Stimulated activated CD4-positive, alpha-beta T cell treated with anti-CD3 and anti-CD28 coated beads, Interleukin-2, amount 100 ng/mL, for 24 hours (primary cell): ENCODE measurements at places on chromosomes 5 and 9.

DNA sequence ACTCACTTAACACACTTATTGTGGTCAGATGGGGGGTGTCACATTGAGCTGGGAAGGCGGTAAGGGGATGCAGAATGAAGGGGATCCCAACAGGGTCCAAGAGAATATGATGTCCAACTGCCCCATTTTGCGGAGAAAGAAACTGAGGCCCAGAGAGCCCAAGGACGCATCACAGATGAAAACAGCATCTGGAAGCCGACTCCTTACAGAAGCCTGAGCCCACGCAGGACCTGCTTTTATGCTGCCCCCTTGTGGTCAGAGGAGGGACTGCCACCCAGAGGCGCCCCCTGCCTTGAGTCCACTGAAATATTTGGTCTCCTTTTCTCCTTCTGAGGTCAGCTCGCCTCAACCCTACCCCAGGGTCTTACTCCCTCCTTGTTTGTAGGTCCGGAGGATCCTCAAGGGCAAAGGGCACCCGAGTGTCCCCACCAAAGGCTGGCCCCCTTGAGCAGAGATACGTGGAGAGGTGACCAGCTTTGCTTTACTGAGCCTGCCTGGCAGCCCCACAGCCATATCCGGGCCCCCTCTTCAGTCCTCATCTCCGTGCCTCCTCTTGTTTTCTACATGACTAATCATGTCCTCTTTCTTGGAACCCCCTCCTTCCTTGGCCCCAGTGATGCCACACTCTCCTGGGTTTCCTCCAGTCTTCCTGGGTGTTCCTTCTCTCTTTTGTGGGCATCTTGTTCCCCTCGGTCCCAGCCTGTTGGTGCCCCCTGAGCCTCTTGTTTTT is 30.0 kb upstream of the TTLL11 start:
- DNase-seq = peak; percentile 81

GRCh38 chr5:78050888-78051287 is 243.6 kb downstream of the AP3B1 start:
- no peak for DNase-seq

DNA sequence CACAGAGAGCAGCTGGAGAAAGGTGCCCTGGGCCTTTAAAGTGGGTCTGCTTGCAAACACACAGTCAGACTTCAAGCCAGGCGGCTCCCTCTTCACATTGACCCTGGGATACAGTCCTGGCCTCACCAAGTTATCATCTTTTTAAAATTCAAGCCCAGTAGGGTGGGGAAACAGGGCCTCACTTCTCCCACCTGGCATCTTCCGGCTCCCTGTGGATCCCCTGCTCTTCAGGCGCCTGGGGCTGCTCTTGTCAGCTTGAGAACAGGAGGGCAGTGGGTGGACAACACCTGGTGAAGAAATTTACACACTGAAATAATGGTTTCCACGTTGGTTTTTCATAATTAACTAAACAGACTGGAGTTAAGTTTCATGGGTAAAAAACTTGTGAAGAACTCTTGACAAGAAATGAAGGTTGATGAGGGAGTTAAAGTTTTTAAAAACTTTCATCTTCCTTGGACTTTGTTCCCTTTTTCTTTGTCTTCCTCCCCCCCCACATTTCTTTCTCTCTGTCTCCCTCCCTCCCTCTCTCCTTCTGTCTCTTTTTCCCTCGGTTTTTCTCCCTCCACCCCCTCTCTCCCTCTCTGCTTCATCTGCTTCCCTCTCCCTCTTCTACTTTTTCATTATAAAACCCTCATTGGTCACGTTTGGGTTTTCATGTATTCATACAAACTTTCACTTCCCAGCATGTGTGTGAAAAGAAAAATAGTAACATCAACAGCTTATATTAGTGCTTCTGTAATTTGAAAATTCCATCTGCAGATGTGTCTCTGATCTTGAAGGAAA is 219.6 kb downstream of the DMRT2 start:
- no peak for DNase-seq

DNA sequence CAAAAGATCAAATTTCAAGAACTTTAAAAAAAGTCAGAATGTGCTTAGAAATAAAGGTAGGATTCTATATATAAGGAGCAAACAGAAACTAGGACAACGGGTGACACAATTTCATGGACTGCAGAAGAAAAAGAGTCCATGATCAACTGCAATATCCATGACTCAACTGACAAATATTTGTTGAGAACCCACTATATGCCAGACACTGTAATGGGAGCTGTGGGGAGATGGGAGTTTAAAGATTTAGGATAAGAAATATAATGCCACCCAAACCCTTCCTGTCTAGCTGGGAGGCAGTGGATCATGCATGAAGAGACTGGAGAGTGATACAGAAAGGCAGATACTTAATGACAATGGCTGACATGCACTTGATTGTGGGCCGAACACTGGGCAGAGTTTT is 27.6 kb upstream of the CCDC112 start:
- DNase-seq = no peak

DNA sequence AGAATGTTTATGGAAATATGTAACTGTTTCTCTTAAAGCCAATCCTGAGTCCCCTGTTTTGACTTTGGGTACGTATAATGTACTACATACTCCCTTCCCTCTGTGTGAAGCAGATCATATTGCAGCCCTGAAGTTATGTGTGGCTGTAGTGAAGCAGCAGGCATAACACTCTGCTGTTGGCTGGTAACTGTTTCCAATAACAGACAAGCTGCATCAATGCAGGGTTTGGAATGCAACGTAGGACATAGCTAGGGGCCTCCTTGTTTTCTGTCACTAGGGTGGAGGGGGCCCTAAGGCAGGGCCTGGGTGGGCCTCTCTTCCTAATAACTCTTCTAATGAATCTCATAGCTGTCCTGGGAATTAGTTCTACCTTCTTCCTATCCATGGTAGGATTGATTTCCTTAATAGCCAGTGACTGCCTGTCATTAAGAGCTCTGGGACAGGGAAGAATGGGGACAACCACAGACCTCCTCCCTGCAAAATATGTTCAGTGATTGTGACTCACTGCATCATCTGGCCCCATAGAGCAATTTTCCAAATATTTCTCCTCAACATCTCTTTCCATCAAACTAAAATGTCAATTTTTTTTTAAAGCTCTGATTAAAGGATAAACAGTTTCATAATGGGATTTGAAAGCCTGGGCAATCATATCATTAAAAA is 129.6 kb upstream of the HMHB1 start:
- DNase-seq = no peak
